ENCODE measurements at places on chromosomes 13 and 19.

- no peak for DNase-seq
Measured at GRCh38 chr13:112840472-112841302, 128.3 kb upstream of the MCF2L start.

GRCh38 chr19:3984584-3984907 is 717 bp downstream of the EEF2 start:
- DNase-seq = no peak

DNA sequence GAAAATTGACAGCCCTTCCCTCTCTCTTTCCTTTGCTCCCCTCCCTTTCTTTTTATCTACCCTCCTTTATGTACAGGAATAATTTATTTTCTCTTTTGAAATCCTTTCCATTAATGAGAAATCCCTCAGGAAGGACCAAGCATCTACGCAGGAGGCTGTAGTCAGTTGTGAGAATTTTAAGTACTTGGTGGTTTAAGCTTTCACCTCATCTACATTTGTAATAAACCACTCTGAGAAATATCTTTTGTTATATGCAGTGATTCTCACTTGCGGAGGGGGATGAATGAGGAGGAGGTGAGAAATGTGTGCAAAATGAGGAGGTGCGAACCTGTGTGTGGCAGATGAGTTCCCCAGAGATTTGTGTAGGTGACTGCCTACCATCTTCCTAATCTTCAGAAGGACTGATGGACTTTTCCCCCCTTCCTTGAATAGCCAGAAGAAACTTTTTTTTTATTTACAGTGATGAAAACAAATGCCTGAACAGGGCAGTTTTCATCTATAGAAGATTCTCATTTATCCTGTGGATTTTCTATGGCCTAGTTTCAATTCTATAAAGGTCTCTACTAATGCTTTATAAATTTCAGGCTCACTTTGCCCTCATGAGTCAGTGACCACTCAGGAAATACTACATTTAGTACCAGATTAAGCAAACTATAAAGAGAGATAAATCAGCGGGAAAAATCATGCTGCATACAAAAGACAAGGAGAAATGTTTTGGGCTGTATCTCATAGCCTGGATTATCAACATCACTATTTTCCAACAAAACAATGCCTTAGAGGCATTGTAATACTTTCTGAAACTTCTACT is 118.3 kb downstream of the LHFPL6 start:
- DNase-seq = peak; percentile 75

DNA sequence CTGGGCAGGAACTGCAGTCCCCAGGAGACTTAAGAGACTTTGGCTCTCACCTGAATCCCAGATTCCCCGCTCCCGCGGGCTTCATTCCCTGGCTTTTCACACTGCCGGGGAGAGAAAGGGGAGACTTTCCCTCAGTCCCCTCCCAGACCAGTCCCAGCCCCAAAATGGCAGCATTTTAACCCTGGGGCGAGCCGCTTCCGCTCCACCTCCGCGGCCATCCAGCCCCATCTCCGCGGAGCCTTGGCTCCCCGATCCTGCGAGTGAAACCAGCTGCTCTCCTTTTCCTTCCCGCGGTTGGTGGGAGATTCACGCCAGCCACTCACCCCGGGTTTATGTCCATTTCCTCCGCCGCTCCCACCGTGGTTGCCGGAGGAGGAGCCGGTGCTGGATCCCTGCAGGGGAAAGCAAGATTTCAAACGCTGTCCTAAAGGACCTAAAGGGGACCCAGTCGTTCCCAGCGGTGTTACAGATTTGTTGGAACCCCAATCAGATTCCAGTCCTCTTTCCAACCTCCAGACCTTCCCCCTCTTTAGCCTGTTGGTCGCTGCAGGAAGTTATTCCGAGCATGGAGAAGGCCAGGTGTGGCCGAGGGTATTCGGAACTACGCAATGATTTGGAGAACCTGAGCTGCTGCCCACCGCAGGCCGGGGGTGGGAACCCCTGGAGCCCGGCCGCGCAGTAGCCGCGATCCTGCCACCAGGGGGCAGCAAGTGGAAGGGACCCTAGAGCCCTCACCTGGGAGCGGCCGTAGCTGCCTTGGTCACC is 3.4 kb downstream of the DMKN start:
- DNase-seq = peak; percentile 38

DNA sequence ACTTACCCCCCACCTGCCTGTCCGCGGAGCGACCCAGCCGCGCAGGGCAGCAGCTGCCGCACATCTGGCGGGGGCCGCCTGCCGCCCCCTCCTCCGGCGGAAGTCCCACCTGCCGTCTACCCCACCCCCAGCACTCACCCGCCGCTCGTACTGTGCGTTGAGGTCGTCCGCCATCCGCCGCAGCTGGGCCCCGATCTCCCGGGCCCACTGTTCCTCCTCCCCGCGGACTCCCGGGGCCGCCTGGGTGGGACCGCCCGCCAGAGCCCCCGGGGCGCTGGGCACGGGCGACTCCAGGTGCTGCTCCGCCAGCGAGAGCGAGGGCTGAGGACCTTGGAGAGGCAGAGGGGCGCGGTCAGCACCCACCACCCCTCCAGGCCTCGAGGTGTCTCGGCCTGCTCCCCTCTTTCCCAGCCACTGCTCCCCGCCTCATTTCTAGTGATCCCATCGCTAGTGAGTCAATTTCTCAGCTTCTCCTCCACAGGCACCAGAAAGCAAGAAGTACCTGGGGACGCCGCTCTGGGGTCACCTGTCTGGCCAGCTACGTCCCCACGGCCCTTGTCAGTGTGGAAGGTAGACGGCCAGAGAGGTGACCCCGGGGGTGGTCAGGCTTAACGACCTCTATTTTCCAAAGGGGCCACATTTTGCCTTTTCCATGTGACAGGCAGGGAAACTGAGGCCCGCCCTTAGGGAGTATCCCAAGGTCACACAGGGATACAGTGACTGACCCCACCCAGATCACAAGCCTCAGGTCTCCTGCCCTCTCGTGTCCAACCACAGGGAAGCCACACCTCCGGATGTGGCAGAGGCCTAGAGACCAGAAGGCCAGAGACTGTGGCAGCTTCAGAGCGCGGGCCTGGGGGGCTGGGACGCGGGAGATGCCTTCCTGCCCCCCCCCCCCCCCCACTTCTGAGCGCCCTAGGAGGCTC is 4.3 kb downstream of the BBC3 start:
- DNase-seq = peak; percentile 76

GRCh38 chr13:79742923-79743322 is 262.0 kb downstream of the NDFIP2 start:
- no peak for DNase-seq

DNA sequence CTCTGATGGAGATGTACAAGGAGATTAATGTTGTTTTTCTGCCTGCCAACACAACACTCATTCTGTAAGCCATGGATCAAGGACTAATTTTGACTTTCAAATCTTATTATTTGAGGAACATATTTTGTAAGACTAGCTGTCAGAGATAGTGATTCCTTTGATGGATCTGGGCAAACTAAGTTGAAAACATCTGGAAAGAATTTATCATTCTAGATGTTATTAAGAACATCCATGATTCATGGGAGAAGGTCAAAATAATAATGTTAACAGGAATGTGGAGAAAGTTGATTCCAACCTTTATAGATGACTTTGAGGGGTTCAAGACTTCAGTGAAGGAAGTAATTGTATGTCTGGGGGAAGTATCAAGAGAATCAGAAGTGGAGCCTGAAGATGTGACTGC is 196.8 kb downstream of the POSTN start:
- peak; percentile 62 for DNase-seq

DNA sequence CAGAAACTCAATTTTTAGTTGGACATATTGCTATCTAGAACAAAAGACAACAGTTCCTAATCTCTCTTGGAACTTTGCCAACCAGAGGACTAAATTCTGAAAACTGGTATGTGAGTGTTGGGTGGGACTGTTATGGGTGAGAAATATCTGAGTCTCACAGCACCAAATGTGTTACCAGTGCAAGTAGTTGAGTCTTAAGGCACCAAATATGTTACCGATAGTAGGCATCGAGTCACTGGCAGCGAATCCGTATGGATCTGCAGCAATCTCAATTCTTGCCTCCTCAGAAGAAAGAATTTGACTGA is 575.2 kb downstream of the DACH1 start:
- DNase-seq = no peak

GRCh38 chr19:53880711-53881481 is 1.1 kb upstream of the PRKCG start:
- no peak for DNase-seq

- no peak for DNase-seq
Measured at GRCh38 chr13:112118451-112119064, 51.6 kb downstream of the SOX1 start.

- no peak for DNase-seq
Measured at GRCh38 chr13:79314652-79315051, 91.4 kb downstream of the RBM26 start.

GRCh38 chr13:80196756-80197155 is 144.2 kb downstream of the SPRY2 start:
- DNase-seq = no peak

GRCh38 chr19:42554046-42554575 is 25.8 kb upstream of the CEACAM1 start:
- no peak for DNase-seq

DNA sequence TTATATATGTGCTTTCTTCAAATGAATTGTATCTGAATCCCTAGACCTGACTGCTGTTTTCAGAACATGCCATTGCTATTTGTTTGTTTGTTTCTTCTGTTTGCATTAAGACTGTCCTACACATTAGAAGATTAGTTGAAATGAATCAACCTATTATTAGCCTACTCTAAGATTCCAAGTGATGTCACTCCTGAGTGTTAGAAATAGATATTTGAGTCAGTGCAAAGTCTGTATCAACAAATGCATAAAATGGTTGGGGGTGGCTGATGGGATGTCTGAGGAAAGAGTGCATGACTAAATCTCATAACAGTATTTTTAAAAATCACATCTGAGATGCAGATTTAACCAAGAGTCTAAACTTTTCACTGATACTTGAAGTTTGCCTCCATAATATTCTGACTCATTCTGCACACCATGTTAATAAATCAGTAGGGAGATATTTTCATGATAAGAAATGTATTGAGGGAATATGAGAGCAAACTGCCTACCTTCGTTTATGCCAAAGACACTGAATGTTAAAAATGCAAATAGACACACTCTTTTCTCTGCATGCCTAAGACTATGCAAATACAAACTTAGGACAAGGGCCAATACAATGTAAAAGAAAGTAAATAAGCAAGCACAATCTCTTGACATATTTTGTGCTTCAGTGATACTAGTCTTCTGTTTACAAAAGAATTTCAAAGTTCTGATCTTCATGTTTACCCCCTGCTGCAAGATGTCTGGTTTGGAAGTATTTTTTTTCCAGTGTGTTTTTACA is 253.3 kb downstream of the LIG4 start:
- DNase-seq = no peak

DNA sequence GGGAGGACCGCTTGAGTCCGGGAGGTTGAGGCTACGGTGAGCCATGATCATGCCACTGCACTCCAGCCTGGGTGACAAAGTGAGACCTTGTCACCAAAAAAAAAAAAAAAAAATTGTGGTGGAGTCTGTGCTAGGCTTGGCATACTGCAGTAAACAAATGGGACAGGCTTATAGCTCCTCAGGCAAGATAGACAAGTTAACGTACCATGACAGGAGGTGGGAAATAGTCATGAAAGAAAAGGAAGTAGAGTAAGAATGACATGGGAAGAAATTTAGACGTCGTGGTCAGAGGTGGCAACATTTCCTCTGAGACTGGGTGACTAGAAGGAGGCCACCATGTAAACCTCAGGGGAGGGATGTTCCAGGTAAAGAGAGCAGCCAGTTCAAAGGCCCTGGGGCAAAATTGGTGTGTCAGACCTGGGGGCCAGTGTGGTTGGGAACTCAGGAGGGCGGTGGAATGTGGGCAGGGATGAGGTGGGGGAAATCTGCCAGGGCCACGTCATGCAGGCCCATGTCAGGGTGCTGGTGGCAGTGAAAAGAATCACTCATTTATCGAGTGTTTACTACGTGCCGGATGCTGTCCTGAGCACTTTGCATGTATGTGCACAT is 5.6 kb downstream of the SNRPA start:
- DNase-seq = no peak

DNA sequence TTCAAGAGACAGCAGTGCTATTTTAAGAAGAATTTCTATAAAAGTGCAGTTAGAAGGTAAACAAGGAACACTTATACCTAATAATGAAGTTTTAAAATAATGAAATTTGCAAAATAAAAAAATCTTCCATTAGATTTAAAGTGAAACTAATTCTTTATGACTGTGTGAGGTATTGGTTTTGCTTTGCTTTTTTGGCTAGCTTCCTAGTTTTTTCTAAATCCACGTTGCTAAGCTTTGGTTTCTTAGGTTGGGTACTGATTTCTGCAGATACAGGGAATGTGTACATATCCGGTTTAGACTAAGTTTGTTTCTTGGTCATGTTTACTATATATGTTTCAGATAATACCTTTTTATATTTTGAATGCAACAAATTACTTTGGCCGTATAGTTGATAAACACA is 59.8 kb downstream of the SLC7A9 start:
- DNase-seq = no peak

DNA sequence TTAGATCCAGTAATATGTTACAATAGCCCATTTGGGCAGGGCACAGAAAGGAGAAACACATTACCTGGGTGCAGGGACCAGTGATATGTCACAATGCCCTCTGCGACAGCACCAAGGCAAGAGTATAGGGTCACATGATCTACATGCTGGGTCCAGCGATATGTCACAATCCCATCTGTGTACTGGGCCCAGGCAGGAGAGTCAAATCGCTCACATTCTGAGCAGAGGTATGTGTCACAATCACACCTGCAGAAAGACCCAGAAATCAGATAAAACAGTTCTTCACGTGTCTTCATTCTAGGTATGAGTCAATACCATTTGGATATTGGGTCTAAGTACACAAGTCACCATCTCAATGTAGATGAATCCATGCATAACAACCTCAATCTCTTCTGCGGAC is 7.1 kb upstream of the ZNF43 start:
- no peak for DNase-seq

DNA sequence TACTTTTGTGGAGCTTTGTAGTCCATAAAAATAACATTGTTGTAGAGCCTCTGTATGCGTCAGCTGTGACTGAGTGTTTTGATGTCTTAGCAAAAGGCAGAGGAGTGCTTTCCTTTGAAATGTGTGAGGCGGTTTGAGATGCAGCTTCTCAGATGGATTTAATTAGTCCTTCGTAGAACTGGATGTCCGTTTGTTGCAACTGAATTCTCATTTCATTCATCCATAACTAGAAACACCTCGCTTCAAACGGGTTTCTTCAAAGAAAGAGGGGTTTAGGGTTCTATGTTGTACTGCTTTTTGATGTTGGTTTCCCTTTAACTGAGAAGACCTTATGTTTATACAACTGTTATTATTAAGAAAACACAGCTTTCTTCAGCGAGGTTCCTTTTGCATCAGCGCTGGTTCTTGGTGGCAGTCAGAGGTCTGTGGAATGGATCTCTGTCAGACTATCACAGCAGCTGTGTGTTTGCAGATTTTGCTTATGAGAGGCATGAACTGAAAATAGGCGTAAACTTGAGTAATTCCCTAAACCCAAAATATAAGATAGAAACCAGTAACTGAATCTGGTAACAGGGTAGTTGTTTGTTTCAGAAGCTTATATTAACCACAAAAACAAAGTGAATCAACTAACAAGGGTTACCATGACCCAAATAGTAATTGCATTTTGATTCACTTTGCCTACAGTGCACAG is 194.4 kb downstream of the GGACT start:
- peak; percentile 91 for DNase-seq

- DNase-seq = no peak
Measured at GRCh38 chr19:57280962-57281400, 696 bp downstream of the ZNF460 start.
